ENCODE measurements at places on chromosomes 11 and 22. TPM values are rescaled to one million over a fixed set of nuclear protein-coding genes. Genes with fewer than 3 reads are reported as not detected.

Gene TRPM5
- total RNA-seq = not detected

Gene SOX10
- total RNA-seq = 296 TPM

Gene C22orf31
- total RNA-seq = not detected

Gene TPP1
- total RNA-seq = 219 TPM

Gene SPECC1L
- total RNA-seq = 36.2 TPM

Gene PNPLA5
- total RNA-seq = not detected

Gene UQCR10
- 80.1 TPM for total RNA-seq

Gene ALDH3B1
- 19.3 TPM for total RNA-seq

Gene CALCA
- total RNA-seq = not detected

Gene NLRP14
- total RNA-seq = 0.34 TPM

Gene TEX12
- total RNA-seq = not detected

Gene BIK
- total RNA-seq = 2.3 TPM

Gene HBG1
- total RNA-seq = not detected

Gene CARD18
- not detected for total RNA-seq

Gene FAT3
- under 0.01 TPM for total RNA-seq

Gene FOLH1
- total RNA-seq = 1.4 TPM

Gene MUC5B
- total RNA-seq = 2.2 TPM

Gene LRRC32
- 0.73 TPM for total RNA-seq

Gene RPL27A
- total RNA-seq = 596 TPM

Gene MOGAT2
- total RNA-seq = not detected

Gene NOX4
- total RNA-seq = 3.1 TPM

Gene MAPK8IP2
- 7.7 TPM for total RNA-seq

Gene TYR
- 2,504 TPM for total RNA-seq

Gene CHRNA10
- 0.73 TPM for total RNA-seq

Gene TRIM49
- not detected for total RNA-seq

Gene PKDREJ
- total RNA-seq = not detected

Gene HEPHL1
- total RNA-seq = not detected

Gene NPTXR
- total RNA-seq = 0.69 TPM

Gene TRIM66
- 6.2 TPM for total RNA-seq

Gene NXPE1
- not detected for total RNA-seq

Gene GANAB
- 140 TPM for total RNA-seq

Gene FAM181B
- 0.73 TPM for total RNA-seq

Gene ANO9
- not detected for total RNA-seq

Gene IZUMO1R
- total RNA-seq = not detected

Gene OR52H1
- total RNA-seq = 0.36 TPM

Gene NTM
- 12.0 TPM for total RNA-seq

Gene NPAS4
- not detected for total RNA-seq

Gene DSCAML1
- total RNA-seq = not detected

Gene TMEM132A
- total RNA-seq = 31.7 TPM

Gene MN1
- under 0.01 TPM for total RNA-seq

Gene HEPN1
- total RNA-seq = not detected

Gene OR5B21
- total RNA-seq = 0.31 TPM

Gene ZDHHC24
- total RNA-seq = 8.8 TPM

Gene GAS2
- total RNA-seq = 2.0 TPM

Gene OR51E1
- total RNA-seq = not detected

Gene SERHL2
- total RNA-seq = 4.5 TPM

Gene SCGB2A2
- total RNA-seq = not detected

Gene ANKRD42
- total RNA-seq = 6.2 TPM

Gene KDM4E
- not detected for total RNA-seq

Gene TIMP3
- total RNA-seq = 91.6 TPM

Gene CRYBB2
- not detected for total RNA-seq

Gene KIRREL3
- total RNA-seq = not detected

Gene MUC5AC
- total RNA-seq = not detected

Gene ANGPTL5
- not detected for total RNA-seq
